ENCODE measurements at places on chromosomes 3 and 15.
A peak's percentile ranks its signal among the peaks of the same experiment; 100 is the strongest.

- DNase-seq, result no peak
Observed at GRCh38 chr3:21795921-21796320, 44.9 kb upstream of the ZNF385D start.

- DNase-seq, result no peak
Observed at GRCh38 chr3:150790629-150791028, 27.7 kb upstream of the SIAH2 start.

GRCh38 chr15:88985547-88986393, 72.6 kb upstream of the MFGE8 start:
- no peak for DNase-seq

GRCh38 chr15:33968224-33968623, at the start of gene CHRM5:
Gene CHRM5 (plus strand): TSS chr15:33968497. CDS start chr15:34062718, 94,221 bp downstream.
- no peak for DNase-seq

DNA sequence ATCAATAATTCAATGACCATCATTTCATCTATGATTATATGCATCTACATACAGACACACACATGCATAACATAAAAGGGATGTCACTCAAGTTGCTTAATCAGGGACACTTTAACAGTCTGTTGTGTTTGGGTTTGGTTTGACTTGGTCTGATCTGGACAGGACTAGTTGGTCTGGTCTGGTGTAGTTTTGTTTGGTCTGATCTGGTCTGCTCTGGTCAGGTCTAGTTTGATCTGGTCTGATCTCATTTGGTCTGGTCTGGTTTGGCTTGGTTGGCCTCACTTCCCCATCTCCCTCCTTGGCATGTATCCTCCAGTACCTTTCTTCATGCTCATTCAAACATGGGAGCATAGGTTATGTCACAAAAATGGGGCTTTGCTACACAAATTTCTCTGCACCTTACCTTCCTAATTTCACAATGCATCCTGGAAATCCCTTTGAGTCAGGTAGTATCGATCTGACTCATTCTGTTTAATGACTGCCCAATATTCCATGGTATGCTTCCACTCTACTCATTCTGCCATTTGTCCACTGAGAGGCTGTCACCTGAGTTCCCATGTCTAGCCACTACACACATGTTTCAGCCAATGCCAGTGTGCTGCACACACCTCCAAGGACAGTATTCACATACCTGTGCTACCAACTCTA, 73.0 kb upstream of the TPM1 start:
- DNase-seq, result no peak

GRCh38 chr15:33086500-33087121, 107.9 kb downstream of the FMN1 start:
- DNase-seq, result peak; percentile 28

GRCh38 chr3:122415104-122415744, 638 bp downstream of the WDR5B start:
- no peak for DNase-seq

GRCh38 chr3:35664460-35664919, 25.2 kb downstream of the ARPP21 start:
- peak; percentile 90 for DNase-seq

- no peak for DNase-seq
Observed at GRCh38 chr3:83890763-83891135, 1068.0 kb upstream of the CADM2 start.

GRCh38 chr3:52277972-52278509, 408 bp downstream of the WDR82 start:
- no peak for DNase-seq

- DNase-seq, result no peak
Observed at GRCh38 chr3:56282341-56282740, 185.9 kb downstream of the ERC2 start.

- no peak for DNase-seq
Observed at GRCh38 chr3:153639631-153640030, 477.6 kb downstream of the RAP2B start.

DNA sequence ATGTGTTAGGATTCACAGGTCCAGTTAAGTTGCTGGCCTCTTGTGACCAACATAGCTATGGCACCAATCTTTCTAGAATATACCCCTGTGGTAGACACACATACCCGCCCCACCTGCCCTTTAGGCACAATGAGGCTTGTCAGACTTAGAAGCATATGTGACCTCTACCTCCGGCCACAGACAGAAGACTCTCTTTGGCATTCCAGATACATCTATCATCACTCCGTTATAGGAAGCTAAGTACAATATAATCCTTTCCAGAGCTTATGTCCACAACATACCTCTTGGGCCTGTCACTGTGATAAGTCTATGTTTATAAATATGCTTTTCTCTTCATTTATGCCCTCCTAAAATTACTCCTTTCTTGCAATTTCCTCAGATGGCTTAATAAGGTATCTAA, 39.8 kb downstream of the CD47 start:
- DNase-seq, result no peak

- DNase-seq, result no peak
Observed at GRCh38 chr3:58072052-58072762, 64.0 kb downstream of the FLNB start.

GRCh38 chr3:16186086-16186485, 11.6 kb downstream of the GALNT15 start:
- no peak for DNase-seq

DNA sequence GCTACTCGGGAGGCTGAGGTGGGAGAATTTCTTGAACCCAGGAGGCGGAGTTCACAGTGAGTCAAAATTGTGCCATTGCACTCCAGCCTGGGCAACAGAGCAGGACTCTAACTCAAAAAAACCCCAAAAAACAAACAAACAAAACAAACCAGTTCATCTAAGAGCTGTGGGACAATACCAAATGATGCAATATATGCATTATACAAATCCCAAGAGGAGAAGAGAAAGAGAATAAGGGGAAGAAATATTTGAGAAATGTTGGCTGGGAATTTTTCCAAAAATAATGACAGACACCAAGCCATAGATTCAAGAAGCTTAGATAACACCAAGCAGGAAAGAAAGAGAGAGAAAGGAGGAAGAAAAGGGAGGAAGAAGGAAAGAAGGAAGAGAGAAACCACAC, 82.5 kb downstream of the KLF13 start:
- DNase-seq, result no peak

DNA sequence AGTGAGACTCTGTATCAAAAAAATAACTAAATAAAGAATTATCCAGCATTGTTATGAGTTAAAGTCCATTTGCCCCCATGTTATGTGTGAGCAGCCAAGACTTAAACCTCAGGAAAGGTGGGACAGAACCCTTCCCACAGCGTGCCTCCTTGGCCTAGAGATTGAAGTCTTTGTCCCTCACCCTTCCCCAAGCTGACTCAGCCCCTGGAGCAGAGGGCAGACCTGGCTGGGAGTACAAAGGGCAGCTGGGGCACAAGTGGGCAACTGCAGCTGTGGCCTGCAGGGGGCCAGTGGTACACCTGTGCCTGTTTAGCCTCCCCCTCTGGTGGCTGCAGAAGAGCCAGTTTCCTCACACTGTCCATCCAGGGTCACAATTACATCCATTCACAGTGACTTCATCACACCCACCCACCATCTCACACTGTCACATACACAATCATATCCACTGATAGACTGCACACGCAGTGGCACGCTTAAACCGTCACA, 940 bp upstream of the ACY1 start:
- peak; percentile 15 for DNase-seq

GRCh38 chr15:69288011-69288410, 10.7 kb upstream of the PAQR5 start:
- no peak for DNase-seq

- peak; percentile 69 for DNase-seq
Observed at GRCh38 chr15:75195122-75195765, 6.4 kb upstream of the C15orf39 start.

DNA sequence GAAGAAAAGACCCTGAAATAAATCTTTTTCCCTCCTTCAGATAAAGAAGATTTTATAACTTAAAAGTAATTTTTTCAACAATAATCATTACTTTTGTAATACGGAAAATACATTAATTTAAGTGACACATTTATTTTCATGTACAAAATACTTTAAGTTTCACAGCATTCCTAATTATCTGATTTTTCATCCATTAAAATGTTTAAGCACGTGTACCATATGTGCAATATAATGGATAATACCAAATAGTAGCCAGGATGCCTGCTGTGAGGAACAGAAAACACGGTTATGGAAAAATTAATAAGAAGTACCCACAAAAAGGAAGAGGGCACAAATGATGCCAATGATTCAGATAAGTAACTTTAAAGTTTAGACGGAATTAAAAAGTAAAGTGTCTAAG, 33.5 kb downstream of the ADAM10 start:
- no peak for DNase-seq

- DNase-seq, result no peak
Observed at GRCh38 chr15:40909662-40910630, 15.7 kb downstream of the VPS18 start.

DNA sequence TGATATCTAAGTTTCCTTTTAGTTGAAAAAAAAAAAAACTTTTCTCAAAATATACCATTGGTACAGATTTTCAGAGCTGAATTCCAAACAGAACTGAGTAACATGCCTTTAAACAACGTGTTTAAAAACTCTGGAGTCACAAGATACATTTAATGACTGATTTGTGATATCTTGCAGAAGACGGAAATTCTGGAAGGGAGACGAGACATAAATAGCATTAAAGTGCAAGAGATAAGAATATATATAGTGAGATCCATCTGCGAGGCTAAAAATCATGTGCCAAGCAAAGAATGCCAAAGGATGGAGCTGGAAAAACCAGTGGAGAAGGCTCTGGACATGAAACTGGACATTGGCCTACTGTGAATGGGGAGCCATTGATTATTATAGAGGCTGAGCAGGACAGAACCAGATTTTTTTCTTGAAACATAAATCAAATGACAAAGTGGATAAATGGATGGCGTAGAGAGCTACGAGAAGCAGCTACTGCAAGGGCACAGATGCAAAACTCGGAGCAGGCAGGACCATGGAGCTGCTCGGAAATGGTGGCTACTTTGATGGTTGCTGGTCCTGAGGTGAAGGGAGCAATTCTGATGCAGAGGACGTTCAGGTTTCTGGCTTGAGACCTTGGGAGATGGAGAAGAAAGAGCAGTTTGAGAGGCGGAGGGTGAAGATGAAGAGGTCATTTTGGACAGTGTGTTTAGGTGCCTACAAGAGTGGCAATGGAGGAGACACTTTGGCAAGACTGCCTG, 88.8 kb downstream of the CPN2 start:
- no peak for DNase-seq

- no peak for DNase-seq
Observed at GRCh38 chr3:47851888-47852603, 49.1 kb downstream of the DHX30 start.

DNA sequence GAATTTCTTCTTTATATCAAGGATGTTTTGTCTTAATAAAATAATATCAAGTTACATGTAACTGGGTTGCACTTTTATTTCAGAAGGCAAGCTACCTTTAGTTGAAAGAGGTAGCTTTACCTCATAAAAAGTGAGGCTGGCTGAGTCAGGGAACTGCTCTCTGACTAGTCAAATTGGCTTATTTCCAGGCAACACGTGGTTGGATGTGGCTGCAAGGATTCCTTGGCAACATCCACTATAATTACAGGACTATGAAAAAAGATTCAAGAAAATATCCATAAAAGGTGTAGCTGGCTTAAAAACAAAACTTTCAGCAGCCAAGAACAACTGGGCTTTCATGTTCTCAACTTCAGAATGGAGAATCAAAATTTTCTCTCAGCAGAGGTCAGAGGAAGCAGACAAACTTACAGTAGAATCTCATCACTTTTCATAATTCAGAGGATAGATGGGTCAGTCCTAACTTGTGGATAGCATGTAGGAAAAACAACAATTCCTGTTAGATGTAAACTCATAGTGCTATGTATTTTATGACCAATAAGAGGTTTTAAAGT, 779.1 kb downstream of the MECOM start:
- peak; percentile 35 for DNase-seq

GRCh38 chr15:33670567-33670966, 297.7 kb upstream of the CHRM5 start:
- DNase-seq, result no peak

DNA sequence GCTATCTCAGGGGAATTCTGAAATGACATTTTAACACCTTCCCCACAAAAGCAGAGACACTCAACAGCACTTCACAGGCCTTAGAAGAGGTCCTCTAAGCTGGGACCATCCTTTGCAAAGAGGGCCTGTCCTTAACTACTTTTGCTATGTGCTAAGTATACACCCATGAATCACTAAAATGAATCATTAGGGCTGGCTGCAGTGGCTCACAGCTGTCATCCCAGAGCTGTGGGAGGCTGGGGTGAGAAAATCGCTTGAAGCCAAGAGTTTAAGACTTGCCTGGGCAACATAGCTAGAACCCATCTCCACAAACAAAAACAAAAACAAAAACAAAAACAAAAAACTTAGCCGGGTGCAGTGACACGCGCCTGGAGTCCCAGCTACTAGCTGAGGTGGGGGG, 53.9 kb upstream of the MELTF start:
- no peak for DNase-seq

DNA sequence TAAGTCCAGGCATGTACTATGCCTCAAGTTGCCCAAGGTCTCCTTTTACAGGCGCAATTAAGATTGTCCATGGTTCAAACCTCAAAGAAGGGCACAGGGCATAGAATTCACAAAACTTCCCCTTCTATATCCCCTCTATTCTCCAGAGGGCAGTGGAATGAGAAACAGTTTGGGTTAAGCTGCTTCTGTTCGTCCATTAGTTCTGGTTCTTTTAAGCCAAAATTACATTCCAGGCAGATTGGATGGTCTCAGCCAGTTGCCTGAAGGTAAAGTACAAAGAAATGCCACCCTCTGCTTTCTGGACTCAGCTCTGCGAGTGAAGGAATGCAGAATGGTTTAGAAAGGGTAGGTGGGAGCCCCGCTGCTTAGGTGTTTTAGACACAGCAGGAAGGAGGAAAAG, 200.7 kb downstream of the GREM1 start:
- DNase-seq, result no peak

- no peak for DNase-seq
Observed at GRCh38 chr15:93985176-93985575, 246.2 kb upstream of the MCTP2 start.

- DNase-seq, result no peak
Observed at GRCh38 chr3:193812078-193812725, 219.2 kb downstream of the OPA1 start.

GRCh38 chr3:13292375-13292774, 127.7 kb downstream of the NUP210 start:
- DNase-seq, result no peak

- no peak for DNase-seq
Observed at GRCh38 chr3:23760871-23761373, 44.8 kb upstream of the UBE2E1 start.
